ENCODE measurements at places on chromosomes 2 and 18. TPM values are rescaled to one million over a fixed set of nuclear protein-coding genes. Genes with fewer than 3 reads are reported as not detected.

The RNF144A gene
- 33.3 TPM for polyA plus RNA-seq

The C2orf78 gene
- polyA plus RNA-seq = not detected

The STARD6 gene
- polyA plus RNA-seq = not detected

The CKAP2L gene
- polyA plus RNA-seq = 12.2 TPM

The TMEM18 gene
- polyA plus RNA-seq = 61.9 TPM
